Muscle of back (tissue), 13 donors: ENCODE measurements at places on chromosomes 13 and 19.
A peak's percentile ranks its signal among the peaks of the same experiment; 100 is the strongest.

- DNase-seq, result no peak
Measured at GRCh38 chr19:46232938-46233621, 3.5 kb downstream of the IGFL1 start.

DNA sequence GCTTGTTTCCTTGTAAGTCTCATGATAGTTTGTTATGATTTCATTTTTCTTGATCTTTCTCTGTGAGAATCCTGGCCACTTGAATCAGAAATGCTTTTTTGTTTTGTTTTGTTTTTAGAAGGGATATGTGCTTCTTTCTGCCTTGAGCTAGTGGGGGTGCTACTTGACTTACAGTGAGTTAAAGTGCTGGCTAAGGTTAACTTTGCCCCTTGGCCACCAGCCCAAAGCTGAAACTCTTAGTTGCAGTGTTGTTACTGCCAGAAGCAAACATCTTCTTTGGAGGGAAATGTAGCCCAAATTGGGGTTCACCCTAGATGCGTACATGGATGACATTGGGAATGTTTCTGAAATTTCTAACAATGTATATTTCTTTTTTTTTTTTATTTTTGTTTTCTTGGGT lies 57.4 kb downstream of the TDRD3 start:
- DNase-seq, result no peak

DNA sequence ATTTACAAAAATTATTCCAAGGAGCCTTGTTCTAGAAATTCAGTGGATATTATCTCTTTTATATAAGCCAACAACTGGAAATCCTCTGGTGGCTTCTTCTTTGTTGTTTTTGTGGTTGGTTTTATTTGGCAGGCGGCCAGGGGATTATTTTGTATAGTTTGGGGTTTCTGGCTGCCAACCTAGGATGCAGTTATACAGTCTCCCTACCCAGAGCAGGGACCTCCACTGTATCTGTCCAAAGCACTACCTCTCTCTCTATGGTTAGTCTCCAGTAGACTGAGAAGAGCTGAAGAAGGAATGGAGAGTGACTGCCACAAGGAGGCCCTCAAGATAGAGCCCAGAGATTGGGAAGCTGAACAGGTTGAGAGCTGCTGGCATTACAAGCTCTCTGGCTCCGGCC lies 80.2 kb downstream of the ZAR1L start:
- no peak for DNase-seq

DNA sequence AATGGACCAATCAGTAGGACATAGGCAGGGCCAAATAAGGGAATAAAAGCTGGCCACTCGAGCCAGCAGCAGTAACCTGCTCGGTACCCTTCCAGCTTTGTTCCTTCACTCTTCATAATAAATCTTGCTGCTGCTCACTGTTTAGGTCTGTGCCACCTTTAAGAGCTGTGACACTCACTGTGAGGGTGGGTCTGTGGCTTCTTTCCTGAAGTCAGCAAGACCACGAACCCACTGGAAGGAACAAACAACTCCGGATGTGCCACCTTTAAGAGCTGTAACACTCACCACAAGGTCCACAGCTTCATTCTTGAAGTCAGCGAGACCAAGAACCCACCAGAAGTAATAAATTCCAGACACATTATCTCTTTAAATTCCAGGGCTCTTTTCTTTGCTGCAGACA lies 1922.3 kb upstream of the PCDH20 start:
- DNase-seq, result no peak

GRCh38 chr13:85512421-85512820 lies 286.8 kb downstream of the SLITRK6 start:
- no peak for DNase-seq

- peak; percentile 54 for DNase-seq
Measured at GRCh38 chr13:112693831-112694497, 4.1 kb downstream of the ATP11A start.

DNA sequence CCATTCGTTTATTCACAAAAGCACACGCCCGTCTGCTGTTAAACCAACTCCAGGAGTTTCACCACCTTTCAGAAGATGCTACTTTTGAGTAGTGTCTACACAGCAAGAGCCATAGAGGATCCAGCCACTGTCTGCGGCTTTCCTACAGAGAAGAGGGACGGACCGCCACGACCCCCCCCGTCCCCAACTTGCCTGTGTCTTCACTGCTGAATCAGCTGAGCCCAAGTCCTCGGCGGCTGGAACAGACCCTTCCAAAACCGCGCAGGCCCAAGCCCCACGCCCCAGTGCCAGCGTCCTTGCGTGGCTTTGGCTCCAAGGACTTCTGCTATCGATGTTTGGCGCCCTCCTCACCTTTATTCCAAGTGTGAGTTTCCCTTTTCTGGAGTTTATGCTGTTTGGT lies 65.1 kb downstream of the SPACA7 start:
- no peak for DNase-seq

- DNase-seq, result no peak
Measured at GRCh38 chr13:95870421-95870820, 182.8 kb downstream of the UGGT2 start.

- DNase-seq, result no peak
Measured at GRCh38 chr19:40605216-40605971, 4.2 kb downstream of the LTBP4 start.

DNA sequence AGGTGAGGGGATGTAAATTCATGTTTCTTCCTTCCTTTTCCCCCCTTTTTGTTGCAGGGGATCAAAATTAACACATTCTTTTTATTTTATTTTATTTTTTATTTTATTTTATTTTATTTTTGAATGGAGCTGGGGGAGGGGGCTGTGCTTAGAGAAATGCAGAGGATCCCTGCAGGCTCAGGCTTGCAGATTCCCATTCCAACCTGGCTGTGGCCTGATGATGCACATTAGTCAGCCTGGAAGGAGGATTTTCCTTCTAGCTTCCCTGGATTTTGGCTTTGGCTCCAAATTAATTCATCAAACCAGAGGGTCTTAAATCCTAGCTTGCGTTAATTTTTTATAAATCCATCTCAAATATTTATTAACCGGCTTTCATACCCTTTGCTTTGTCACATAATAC lies 67.0 kb downstream of the FREM2 start:
- no peak for DNase-seq

- no peak for DNase-seq
Measured at GRCh38 chr13:100115693-100116254, 26.9 kb downstream of the PCCA start.

DNA sequence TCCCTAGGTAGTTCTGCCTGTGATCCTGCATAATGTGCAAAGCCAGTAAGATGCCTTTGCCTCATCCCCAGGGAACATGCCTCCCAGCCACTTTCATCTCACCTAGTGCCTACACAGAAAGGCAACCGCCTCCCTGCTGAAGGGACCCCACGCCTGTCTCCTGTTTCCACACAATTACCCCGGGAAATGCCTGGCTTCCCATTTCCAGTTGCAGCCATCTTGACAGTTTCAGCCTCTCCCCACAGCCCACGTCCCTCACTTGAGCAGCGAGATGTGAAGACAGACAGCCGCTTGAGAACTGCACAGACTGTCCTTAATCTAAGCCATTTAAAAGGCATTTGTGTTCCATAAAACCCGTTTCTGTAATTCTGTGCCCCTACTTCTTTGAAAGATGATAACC lies 4.7 kb upstream of the UQCRFS1 start:
- no peak for DNase-seq

DNA sequence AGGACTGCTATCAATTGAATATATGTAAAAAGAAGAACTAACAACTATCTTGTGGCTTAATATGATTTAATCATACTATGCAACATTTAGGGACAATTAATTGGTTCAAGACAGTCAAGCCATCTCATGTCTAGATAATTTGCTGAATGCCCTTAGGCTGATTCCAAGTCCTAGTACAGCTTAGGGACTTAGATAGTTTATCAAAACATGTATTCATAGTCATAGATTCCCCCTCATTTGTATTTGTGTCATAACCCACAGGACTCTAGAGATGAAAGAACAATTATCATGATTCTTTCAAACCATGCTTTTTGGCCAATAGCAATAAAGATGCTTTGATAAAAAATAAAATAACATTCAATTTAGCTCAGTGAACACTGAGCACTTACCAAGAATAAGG lies 607.6 kb downstream of the SLITRK1 start:
- DNase-seq, result no peak

- no peak for DNase-seq
Measured at GRCh38 chr19:13860679-13861391, 16.1 kb upstream of the NANOS3 start.
